Islet precursor cell (in vitro differentiated cells): ENCODE measurements at places on chromosomes 5 and 9.
A peak's percentile ranks its signal among the peaks of the same experiment; 100 is the strongest.

GRCh38 chr9:5445886-5446285 lies 4.5 kb upstream of the CD274 start:
- no peak for DNase-seq

DNA sequence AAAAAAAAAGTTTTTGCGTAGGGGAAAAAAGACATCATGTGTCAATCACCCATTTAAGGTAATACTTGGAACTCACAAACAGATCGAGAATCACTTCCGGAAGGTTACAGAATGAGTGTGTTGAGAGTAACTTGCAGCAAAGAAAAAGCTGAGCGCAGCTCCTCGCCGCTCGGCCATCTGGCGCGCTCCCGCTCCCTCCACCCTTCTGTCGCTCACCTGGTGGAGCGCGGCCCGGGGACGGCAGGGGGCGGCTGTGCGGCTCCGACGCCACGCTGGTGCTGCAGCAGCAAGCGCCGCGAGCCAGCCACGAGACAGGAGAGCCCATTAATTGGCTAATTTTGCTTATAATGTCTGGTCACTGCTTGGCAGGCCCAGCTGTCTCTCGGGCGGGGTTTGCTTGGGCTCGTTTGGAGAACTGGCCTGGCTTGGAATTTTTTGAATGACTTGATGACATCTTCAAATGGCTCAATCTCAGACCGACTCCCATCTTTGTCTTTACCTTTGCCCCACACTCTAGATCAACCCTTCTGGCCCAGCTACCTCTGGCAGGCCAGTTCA lies 601.8 kb downstream of the CCDC171 start:
- peak; percentile 94 for DNase-seq

DNA sequence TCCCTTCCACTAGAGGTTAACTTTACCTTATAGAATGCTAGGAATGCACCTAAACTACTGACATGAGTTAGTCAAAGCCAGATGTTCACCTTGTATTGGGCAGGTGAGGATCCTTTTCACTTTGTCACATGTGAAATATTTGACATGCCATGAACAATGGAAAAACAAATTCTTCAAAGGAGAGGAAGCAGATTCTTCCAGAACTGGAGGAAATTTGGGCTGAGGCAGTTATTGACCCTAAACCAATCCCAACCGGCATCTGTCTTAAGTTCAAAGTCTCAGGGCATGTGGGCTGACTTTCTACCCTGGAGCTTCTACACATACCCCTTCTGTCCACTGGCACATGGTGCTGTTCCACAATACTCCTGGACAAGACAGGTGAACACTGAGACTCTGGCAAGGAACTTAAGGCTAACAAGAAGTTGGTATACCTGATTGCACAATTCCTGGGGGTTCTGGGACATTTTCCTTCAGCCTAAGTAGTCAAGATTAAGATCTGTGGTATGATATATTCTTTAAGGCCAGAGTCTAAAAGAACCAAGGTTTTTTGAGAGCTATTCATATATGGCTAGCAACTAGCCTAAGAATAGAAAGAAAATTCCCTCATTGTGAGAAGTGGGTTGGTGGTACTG lies 2.6 kb downstream of the VLDLR start:
- no peak for DNase-seq

GRCh38 chr5:177233802-177234201 lies 69.7 kb downstream of the RAB24 start:
- no peak for DNase-seq

DNA sequence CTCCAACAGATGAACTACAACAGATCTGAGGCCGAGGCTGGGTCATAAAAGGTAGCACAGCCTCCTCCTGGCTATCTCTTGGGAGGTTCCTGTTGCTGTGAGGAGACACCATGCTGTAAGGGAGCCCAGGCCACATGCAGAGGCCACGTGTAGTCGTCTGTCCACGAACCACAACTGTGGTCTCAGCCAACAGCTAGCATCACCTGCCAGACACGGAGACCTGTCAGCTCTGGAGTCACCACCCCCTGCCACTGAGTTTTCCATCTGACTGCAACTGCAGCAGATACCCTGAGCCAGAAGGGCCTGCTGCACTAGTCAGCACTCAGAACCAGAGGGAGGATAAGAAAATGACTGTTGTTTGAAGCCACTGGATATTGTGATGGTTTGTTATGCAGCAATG lies 12.7 kb upstream of the GOLM1 start:
- no peak for DNase-seq

DNA sequence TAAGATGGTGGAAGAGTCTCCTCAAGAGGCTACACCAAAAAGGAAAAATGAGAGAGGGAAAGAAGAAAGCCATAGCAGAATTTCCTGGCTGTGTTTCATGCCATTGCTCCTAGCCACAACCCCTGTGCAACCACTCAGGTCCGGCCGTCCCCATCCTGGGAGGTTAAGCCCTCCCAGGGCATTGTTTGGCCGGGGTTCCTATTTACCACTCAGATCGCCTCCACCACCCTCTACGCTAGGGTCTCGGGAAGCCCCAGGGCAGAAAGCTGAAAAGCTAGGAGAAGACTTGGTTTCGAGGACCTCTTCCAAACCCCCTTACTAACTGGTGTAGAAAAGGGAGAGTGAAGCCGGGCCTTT lies 715 bp downstream of the RC3H2 start:
- peak; percentile 77 for DNase-seq

- peak; percentile 52 for DNase-seq
Observed at GRCh38 chr5:44536650-44537260, 147.5 kb upstream of the FGF10 start.

DNA sequence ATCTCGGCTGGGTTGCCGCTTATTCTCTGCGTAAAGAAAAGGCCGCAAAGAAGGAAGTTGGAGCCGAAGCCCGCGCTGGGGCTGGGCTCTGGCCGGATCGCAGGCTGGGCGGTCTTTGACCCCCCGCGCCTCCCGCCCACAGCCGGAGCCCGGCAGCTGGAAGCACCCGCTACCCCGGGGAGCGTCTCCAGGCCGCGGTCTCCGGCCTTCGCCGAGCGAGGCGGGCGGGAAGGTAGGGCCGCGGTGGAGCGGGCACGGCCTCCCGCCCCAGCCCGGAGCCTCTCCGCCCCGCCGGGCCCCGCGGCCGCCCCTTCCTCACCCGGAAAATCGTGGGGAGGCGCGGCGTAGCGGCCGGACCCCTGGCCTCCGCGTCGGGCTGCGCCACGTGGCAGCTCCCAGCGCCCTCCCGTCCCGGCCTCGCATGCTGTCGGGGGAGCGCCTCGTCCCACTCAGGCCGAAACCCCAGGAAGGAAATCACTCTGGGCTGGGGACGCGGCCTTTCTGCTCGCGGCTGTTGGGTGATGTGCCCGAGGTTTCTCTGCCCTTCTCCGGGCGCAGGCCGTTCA lies 12.0 kb downstream of the FOXD1 start:
- DNase-seq: no peak

- no peak for DNase-seq
Observed at GRCh38 chr5:118208031-118208453, 780.3 kb downstream of the DTWD2 start.

DNA sequence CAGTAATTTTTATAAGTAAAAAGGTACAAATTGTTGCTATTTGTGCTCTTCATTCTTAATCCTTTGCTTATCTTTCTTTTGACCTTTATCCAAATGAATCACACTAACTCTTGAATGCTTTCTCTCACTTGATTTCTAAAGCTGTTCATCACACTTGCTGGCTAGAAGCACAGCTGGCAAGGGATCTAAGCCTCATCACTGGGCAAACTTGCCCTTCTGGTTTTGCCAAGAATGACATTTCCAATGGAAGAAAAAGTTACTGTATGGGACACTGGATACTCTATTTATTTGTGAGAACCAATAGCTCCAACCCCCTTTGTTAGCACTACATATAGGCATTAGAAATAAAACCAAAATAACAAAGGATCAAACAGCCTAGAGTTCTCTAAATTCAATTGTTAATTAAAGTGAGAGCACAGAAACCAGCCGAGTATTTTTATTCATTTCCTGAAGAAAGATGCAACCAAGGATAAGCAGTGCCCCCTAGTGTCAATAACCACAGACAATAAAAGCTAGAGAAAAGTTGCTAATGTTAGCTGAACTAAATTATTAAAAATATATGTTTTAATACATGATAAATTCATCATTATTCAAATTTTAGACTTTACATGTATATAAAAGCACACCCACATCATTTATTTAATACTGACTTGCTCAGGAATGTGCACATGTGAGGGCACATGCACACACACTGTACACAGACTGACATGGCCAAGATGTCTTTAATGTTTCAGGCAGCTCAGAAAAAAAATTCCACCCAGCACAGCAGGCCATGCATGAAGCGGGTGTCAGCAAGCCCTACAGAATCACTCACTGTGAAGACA lies 59.8 kb upstream of the POU5F2 start:
- DNase-seq: no peak

DNA sequence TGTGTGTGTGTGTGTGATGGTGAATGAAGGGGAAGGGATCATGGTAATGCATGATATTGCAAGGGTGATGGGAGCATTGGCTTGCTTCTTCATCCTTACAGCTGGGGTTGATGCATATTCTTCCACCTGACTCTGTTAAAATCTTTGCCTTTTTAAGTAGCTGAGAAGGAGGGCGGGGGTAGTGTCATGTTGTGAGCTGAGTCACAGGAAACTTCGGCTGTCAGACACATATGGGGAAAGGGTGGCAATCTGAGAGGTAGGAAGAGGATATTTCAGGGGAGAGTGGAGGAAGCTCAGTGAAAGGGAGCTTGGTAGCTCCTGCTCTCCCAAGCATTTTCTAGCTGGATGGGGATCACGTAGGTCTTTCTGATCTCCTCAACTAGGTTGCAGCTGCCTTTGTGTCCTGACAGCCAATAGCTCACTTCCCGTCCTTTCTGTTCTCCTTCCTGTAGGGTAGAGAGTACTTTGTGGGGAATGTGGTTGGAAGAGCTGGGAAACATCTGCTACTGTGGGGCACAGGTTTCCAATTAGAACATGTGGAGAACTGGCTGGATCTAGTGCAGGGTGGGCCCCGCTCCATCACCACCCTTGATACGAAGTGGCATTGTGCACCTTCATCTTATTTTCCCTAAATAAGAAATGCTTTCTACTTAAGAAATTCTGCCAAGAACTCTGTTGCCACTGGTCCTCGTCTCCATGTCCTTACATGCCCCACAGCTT lies 18.1 kb upstream of the CLK4 start:
- peak; percentile 22 for DNase-seq

- no peak for DNase-seq
Observed at GRCh38 chr9:19926774-19927173, 137.9 kb upstream of the SLC24A2 start.

- DNase-seq: no peak
Observed at GRCh38 chr5:136730426-136730825, 365.1 kb upstream of the TRPC7 start.

DNA sequence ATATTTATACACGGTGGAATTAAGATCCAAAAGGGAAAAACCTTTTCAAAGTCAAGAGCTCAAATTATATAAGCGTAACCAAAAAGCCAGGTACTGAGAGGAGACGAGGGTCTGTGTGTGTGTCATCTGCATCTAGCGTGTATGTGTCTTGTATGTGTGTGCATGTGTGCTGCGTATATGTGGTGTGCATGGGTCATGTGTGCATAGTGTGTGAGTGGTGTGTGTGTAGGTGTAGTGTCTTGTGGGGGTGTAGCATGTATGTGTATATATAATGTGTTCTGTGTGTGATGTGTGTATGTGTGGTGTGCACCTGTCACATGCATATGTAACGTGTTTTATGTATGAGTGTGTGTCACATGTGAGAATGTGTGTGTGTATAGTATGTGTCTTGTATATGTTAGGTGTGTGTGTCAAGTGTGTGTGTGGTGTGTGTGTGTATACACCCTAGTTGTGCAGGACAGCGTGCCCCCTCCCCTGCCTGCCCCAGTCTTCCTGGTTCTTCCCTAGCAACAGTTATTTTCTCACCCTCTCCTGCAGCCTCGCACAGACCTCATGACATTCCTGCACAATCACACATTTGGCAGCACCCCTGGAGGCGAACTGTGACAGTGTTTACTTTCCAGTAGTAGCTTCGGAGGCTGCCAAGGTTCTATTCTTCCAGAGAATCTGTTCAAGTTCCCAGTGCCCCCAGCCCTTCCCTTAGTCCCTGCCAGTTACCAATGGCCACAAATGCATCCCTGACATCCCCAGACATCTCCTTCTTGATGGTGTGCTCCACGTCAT lies 27.1 kb upstream of the TNIP1 start:
- DNase-seq: no peak

GRCh38 chr9:126587187-126588185 lies 26.2 kb upstream of the LMX1B start:
- DNase-seq: peak; percentile 82

GRCh38 chr5:90601468-90601867 lies 42.9 kb downstream of the ADGRV1 start:
- no peak for DNase-seq

DNA sequence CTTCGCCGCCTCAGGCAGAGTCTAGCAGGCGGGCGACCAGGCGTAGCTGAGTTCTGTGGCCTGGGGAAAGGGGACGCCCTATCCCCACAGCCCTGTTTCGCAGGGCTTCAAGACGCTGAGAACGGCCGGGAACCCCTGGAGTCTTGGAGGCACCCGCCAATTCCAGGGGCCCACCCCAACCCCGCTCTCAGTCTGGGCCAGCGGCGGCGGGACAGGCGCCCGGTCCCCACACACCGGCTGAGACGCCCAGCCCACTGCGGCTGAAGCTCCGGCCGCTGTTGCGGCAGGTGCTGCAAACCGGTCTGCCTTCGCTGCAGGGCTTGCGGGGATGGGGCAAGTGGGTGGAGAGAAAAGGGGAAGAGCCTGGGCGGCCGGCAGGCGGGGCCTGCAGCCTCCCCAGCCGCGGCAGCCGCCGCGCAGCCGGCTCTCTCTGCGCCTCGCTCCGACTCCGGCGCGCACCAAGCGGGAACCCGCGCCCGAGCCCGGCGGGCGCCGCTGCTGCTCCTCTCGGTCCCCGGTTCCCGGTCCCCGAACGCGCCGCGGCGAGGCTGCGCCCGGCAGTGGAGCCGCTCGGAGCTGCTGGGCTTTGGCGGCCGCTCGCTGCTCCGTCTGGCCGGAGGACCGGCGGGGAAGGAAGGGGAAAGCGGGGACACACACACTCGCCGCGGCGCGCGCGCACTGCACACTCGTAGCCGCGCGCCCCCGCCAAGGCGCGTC lies at the start of gene PIP5K1B:
Gene PIP5K1B, plus strand, starts transcription at position 427 of the 717 bp plus-strand sequence. CDS start 117,375 bp downstream, outside the sequence.
- peak; percentile 92 for DNase-seq

- no peak for DNase-seq
Observed at GRCh38 chr5:98314292-98314691, 459.2 kb upstream of the RGMB start.

DNA sequence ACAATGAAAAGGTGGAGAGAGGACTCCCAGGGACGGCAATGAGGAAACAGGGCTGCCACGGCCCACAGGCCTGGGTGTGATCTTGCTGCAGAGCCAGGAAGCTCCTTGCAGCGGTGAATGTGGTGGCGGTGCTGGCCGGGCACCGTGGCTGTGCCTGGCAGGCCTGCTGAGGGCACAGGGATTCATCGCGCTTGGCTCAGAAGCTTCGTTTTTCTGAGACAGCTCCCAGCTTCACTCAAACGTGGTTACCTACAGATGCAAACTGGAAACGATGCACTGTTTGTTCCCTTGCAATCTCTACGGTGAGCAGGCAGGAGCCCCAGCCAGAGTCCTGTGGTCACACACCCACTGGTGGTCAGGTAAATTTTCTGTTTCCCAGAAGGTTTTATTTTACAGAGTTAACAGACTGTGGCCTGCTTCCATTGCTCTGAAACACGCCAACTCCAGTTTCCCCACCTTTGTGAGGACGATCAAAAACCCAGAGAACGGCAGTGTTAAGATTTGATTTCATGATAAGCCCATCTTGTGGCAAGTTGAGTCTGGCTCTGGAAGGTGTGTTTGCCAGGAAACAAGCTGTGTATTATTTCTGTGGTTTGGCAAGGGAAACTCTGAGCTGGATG lies 183.9 kb downstream of the AUH start:
- no peak for DNase-seq
